ENCODE measurements at places on chromosomes 11 and 22.

- no peak for DNase-seq
Measured at GRCh38 chr11:119148720-119149017, 183 bp upstream of the ABCG4 start.

DNA sequence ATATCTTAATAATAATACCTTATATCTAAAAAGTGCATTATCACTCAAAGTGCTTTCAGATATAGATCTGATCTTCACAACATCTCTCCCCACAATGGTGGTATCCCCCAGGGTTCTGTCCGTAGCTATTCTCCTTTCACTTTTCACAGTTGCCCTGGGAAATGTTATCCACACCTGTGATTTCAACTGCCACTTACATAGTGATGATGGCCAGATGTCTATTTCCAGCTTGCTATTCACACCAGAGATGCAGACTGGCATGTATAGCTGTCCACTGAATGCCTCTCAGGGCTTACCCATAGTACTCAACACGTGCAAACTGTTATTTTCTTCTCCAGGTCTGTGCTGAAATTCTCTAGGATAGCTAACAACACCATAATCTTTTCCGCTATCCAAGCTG, 724.7 kb downstream of the DLG2 start:
- DNase-seq: no peak

- no peak for DNase-seq
Measured at GRCh38 chr11:16136792-16137390, 219.5 kb downstream of the SOX6 start.

GRCh38 chr11:103294516-103294915, 185.3 kb downstream of the DYNC2H1 start:
- no peak for DNase-seq

GRCh38 chr11:5275369-5276110, 5.8 kb upstream of the HBE1 start:
- DNase-seq: no peak

Measured in DMS153 (cell line).